ENCODE measurements at places on chromosomes 1 and 21.

GRCh38 chr1:111961773-111962565 is 27.5 kb downstream of the KCND3 start:
- no peak for DNase-seq

DNA sequence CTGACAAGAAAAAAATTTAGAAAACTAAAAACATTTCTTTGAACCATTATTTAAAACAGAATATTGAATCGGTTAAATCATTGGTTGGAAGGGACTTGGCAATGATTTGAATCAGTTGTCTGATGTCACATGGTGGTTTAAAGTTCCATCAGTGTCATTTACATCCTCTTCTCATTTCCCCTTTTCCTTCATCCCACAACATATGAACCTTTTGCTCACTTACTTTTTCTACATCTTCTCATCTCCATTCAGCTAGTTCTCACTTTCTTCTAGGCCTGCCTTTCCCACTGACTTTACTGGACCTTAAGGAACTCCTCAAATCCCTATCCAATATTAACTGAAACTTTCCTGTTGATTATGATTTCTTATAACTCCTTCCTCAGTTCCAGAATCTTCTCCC is 58.5 kb downstream of the PHACTR4 start:
- no peak for DNase-seq

GRCh38 chr1:8947127-8947691 is 1.5 kb downstream of the CA6 start:
- peak; percentile 49 for DNase-seq

GRCh38 chr1:175792136-175792535 is 48.7 kb upstream of the TNR start:
- no peak for DNase-seq

DNA sequence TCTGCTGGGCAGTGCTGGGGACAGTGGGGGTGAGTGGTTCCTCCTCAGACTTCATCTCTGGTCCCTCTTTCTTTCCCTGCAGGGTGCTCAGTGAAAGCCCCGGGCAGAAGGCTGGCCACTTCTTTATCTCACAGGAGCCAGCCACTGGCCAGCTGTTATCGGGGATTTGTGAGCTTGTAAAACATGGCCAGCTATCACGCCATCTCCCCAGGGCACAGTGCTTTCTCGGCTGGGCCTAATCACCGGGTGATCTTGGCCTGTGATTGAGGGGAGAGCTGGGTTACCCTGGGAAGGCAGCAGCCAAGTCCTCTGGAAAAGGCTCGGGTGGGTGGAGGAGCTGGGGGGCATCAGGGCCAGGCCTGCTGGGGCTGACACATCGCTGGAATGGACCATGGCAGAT is 83.0 kb downstream of the IGSF21 start:
- DNase-seq, result no peak

GRCh38 chr1:201347498-201348210 is 29.8 kb downstream of the TNNT2 start:
- no peak for DNase-seq

- DNase-seq, result no peak
These were observed 7.1 kb downstream of the CHRNB2 start for GRCh38 chr1:154574716-154575115.

DNA sequence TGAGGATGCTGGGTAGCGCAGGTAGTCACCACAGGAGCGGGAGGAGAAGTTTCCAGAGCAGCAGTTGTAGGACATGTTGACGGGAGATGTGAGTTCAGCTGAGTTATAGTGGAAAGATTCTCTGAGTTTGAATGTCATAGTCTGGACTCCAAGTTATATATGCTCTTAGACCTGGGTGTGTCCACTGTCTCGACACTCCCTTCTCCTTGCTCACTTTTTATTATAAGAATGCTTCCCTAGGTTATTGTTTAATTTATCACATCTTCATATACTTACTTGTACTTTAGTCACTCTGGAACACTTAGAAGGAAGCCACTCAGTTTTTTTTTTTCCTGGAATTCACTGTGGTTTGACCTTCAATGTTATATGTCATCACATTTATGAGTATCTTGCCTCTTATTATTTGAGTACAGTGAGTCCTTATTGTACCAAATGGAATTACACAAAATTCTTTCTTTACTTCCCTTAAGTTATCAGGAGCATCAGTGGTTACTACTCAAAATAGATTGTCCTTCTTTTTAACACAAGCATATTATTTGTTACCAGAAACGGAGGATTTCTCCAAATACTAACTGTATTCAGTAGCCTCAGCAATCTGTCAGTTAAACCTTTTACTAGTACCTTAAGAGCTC is at the start of gene KRTAP13-2:
Gene KRTAP13-2 (minus strand): TSS at position 133 of the 632 bp plus-strand sequence. CDS start 58 bp downstream, at position 75.
- DNase-seq, result no peak

- DNase-seq, result no peak
These were observed 22.0 kb downstream of the GFI1 start for GRCh38 chr1:92464588-92465255.

Measured in activated naive CD4-positive, alpha-beta T cell treated with anti-CD3 and anti-CD28 coated beads, Interleukin-2, amount 10 ng/mL, durations not matched to agents 7 days and 5 days (primary cell).